ENCODE measurements at places on chromosomes 3 and 15. TPM values are rescaled to one million over a fixed set of nuclear protein-coding genes. Genes with fewer than 3 reads are reported as not detected.

Gene TM6SF1
- total RNA-seq, result 2.6 TPM

Gene LRRC31
- total RNA-seq, result 0.35 TPM

Gene RTP1
- not detected for total RNA-seq

Gene TP63
- not detected for total RNA-seq

Gene TMC3
- not detected for total RNA-seq

- DNase-seq, result peak; percentile 22
Observed at GRCh38 chr3:147945968-147946519, 536.9 kb downstream of the ZIC1 start.

DNA sequence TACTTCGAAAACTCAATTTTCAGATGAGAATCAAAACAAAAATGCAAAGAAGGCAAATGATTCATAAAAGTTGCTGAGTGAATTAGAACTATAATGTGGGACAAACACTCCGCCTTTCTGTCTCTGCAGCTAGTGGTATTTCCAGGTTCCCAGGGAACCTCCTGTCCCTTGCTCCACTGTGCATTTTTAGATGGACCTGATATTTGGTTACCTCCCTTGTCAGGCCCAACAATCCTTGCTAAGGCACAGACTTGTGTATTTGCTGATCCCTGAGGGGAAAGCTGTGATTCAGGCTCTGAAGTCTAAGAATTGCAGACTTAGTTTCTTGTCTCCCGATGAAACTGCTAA is 162.7 kb downstream of the LPP start:
- no peak for DNase-seq

DNA sequence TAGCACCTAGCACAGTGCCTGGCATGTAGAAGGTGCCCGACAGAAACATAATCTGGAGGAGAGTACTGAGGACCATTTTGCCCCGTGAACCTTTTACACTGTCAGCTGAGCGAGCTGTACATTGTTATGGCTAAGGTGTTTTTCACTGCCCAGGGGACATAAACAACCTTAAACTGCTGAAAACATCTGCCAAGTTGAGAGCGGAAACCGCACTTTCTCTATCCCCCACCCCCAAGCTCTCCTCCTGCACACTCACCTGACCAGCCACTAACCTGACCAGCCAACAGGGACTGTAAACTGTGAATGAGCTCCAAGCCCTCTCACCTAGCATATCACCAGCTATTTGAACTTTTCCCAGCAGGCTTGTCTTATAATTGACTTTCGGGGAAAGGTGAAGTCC is 17.6 kb downstream of the RAB43 start:
- DNase-seq, result no peak

DNA sequence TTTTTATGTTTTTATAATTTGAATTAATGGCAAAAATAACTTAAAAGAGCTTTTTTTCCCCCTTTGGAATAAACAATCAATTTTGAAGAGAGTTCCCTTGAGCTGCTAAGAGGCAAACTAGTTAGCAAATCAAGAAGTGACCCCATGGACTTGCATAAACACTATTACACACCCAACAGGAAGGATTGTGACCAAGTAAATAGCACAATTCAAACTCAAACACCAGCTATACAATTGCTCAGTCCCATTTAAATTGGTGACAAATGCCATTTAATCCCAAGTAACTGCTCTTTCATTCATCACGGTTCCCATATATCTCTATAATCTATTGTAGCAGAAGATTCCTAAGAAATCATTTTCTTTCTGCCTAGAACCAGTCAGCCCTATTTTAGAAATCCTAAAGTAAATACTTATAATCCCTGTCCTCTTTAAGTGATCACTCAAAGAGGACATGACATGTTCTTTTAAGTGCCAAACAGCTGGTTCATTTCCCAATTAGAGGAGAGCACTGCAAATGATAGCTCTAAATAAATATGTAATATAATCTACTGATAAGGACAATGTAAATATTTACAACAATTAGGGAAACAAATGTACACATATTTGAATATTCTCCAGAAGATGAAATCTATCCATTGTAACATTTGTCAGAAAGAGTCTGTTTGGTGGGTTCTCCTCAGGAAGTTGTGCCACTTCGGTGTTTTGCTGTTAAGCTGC is 137.8 kb upstream of the ADAMTS9 start:
- DNase-seq, result no peak

GRCh38 chr3:190318666-190319065 is 3.6 kb downstream of the CLDN1 start:
- no peak for DNase-seq

- DNase-seq, result peak; percentile 75
Observed at GRCh38 chr15:99442252-99442897, 123.4 kb upstream of the MEF2A start.

DNA sequence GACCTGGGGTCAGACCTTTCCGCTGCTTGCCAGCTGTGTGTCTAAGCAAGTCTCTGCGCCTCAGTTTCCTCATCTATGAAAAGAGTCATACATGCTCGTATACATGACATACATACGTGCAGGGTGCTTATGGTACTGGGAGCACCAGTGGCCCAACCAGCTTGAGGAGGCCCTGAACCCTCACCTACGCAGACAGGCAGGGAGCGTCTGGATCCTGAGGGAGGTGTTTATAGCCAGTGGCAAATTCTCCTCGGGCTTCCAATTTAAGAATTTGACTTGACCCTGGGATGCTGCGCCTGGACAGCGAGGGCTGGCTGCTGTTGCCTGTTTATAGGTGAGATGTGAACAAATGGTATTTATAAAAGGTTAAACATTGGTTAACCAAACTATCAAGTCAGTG is 17.7 kb upstream of the FGD5 start:
- peak; percentile 6 for DNase-seq

- no peak for DNase-seq
Observed at GRCh38 chr15:79978655-79979514, 7.9 kb upstream of the BCL2A1 start.

DNA sequence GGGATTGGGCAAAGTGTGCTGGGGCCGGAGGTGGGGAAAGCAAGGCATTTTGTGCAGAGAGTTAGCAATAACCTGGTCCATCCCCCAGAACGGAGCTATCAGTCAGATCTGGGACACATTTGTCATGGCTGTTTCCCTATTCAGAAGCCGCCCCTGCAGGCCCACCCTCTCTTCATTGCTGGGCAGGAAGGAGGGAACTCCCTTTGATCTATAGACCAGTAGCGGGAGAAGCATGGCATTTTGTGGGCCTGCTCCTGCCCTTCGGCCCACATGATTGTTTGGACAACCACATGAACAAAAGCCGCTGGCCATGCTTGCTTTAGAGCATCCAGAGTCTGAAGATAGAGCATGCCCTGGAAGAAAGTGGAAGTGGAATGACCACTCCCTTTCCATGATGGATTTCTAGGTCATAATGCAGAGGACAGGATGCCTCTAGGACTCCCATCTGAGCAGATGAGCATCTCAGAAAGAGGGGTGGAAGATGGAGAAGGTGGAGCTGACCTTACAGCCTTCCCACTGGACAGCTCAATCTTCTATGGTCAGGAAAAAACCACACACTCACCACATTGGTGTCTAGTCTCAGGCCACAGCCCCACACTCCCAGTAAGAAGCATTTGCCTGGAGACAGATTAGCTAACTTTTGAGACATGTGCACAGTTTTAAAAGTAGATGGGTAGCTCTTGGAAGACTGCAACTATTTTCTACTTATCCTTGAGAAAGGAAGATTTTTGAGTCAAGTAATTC is 11.9 kb upstream of the LRTM1 start:
- no peak for DNase-seq

GRCh38 chr3:9779721-9780457 is 10.1 kb upstream of the CAMK1 start:
- DNase-seq, result no peak
